ENCODE measurements at places on chromosomes 5 and 9.

DNA sequence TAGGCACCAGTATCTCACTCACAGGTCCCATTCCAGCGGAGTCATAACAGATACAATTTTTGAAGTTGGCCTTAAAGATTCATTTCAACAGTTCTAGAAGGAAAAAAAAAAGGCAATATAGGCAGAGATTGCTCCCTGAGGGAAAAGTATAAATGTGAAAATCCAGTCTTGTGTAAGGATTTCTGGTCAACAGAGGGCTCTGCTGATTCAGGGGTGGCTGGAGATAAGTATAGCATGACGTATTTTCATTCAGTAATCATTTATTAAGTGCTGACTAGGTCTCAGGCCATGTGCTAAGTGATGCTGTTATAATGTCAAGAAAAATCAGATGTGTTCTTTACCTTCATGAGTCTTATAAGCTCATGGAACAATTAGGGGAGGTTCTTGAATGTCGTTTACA is 377.3 kb upstream of the MEF2C start:
- no peak for DNase-seq

- no peak for DNase-seq
Observed at GRCh38 chr9:88776717-88777497, 214.4 kb upstream of the S1PR3 start.

DNA sequence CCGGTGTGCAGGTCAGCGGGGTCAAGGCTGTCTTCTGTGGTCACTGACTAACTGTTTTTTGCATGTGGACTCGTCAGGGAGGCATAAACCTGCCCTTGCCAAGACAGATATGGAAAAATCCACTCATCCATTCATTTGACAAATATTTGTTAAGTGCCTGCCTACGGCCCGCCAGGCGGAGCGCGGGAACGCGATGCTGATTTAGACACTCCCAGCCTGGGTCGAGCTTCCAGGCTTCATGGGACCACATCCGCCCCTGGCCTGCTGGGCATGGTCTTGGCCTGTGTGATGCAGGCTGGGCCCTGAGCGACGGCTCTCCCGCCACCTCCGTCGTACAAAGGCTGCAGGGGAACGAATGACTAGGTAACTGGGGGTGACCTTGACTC is 18.1 kb downstream of the MYMK start:
- DNase-seq = no peak

- no peak for DNase-seq
Observed at GRCh38 chr9:73807952-73808351, 656.3 kb downstream of the ANXA1 start.

DNA sequence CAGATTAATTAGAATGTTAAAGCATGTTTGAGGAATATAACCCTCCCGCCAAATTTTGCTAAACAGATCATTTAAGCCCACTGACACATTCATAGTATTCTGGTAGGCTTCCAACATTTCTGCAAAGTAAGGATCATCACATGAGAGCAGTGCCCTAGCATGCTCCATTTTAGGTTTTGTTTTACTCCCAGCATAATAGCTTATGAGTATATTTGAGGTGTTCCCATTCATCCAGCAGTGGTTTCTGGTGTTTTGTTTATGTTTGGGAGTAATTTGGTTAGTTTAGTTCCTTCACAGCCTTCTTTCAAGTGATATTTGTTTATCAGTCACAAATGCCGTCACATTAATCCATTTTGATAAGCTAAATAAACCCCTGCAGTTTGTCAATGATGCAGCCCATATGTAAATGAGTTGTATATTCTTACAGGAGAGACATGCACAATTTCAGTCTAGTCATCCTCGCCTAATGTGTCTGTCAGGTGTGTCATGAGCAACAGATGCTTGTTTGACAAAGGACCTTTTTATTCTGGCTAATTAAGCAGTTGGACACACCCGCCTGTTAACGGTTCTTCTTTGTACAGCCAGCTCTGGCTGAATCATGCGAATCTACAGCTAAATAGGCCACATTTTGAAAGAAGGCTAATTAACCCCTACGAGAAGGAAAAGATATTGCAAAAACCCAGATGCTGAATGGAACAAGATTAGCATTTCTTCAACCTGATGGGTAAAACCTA is 124.4 kb downstream of the RFX3 start:
- no peak for DNase-seq

Data from stimulated activated CD4-positive, alpha-beta T cell treated with anti-CD3 and anti-CD28 coated beads, TNF-alpha, amount 100 ng/mL, for 48 hours (primary cell).